Panc1 (cell line): ENCODE measurements at places on chromosomes 2 and 18. TPM values are rescaled to one million over a fixed set of nuclear protein-coding genes. Genes with fewer than 3 reads are reported as not detected.

DNA sequence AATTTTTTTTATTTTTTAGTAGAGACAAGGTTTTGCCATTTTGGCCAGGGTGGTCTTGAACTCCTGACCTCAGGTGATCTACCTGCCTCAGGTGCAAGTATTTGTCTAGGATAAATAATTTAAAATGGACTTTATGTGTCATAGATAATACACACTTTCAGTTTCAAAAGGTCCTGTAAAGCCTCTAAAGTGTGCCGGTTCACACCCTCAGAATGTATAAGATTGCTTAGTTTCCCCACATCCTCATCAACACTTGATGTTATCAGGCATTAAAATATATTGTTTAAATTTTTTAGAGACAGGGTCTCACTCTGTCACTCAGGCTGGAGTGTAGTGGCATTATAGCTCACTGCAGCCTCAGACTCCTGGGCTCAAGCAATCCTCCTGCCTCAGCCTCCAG lies 170.5 kb downstream of the ANKRD44 start:
- no peak for DNase-seq
- no peak overlapping the region for H3K4me3 ChIP-seq
- H3K27me3 ChIP-seq, result no peaks in the 10 kb centered on the region

GRCh38 chr2:222892321-222892720 lies 31.5 kb downstream of the ACSL3 start:
- H3K27ac ChIP-seq, result no peak overlapping the region
- H3K27me3 ChIP-seq, result no peaks in the 10 kb centered on the region
- H3K4me1 ChIP-seq, result peaks cover 5% of the 10 kb centered on the region; the same call in 1 of the 2 replicates
- no peaks in the 10 kb centered on the region for H3K36me3 ChIP-seq
- no peak overlapping the region for H3K4me3 ChIP-seq

- H3K4me1 ChIP-seq, result no peaks in the 10 kb centered on the region
- no peak overlapping the region for H3K4me3 ChIP-seq
- DNase-seq, result no peak
- no peaks in the 10 kb centered on the region for H3K27me3 ChIP-seq
These were observed 471.4 kb downstream of the CMPK2 start for GRCh38 chr2:6394276-6394675.

- H3K27me3 ChIP-seq, result no peaks in the 10 kb centered on the region
- peaks cover 9% of the 10 kb centered on the region for H3K4me1 ChIP-seq
- H3K27ac ChIP-seq, result no peak overlapping the region
- DNase-seq, result no peak
- no peaks in the 10 kb centered on the region for H3K36me3 ChIP-seq
- H3K4me3 ChIP-seq, result no peak overlapping the region
These were observed 8.6 kb downstream of the CCNT2 start for GRCh38 chr2:134927195-134927594.

GRCh38 chr18:74661008-74661407 lies 63.3 kb downstream of the ZNF407 start:
- DNase-seq, result no peak
- H3K36me3 ChIP-seq, result no peaks in the 10 kb centered on the region

DNA sequence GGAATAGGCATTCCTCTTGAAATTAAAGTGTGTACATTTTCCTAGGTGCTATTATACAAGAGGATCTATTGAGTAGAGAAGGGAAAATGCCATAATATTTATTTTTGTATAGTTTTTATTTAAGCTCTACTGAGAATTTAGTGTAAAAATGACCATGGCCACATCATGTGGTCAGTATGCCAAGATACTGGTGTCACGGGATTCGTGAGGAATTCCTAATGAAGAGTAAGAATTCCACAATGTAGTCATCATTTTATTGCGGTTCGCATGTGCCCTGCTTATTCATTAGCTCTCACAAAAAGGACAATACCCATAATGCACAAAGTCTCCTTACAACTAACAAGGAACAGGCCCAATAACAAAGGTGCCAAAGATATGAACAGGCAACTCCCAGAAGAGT lies 39.3 kb upstream of the PARD3B start:
- DNase-seq, result no peak
- no peak overlapping the region for H3K27ac ChIP-seq
- no peaks in the 10 kb centered on the region for H3K4me1 ChIP-seq
- H3K27me3 ChIP-seq, result no peaks in the 10 kb centered on the region
- H3K36me3 ChIP-seq, result no peaks in the 10 kb centered on the region

DNA sequence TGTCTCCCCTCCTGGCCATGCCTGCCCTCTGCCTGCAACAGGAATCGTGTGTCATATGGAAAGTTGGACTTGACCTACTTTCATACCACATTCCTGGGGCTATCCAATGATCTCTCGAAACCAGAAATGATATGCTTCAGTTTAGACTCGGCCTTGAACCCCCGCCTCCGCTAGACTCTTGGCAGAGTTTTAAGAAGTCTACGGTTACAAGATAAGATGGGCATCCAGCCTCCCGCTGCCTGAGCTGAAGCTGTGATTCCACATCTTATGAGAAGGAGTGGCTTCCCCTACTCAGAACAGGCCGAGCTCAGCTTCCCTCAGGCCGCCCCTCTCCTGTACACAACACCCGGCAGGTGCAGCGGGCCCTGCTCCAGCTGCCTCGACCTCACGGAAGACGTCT lies 73.9 kb downstream of the MTCL1 start:
- H3K27me3 ChIP-seq, result no peaks in the 10 kb centered on the region
- no peak for DNase-seq
- no peaks in the 10 kb centered on the region; the same call in 1 of the 2 replicates for H3K4me1 ChIP-seq
- H3K4me3 ChIP-seq, result no peak overlapping the region
- H3K27ac ChIP-seq, result no peak overlapping the region
- H3K36me3 ChIP-seq, result peaks cover 2% of the 10 kb centered on the region

DNA sequence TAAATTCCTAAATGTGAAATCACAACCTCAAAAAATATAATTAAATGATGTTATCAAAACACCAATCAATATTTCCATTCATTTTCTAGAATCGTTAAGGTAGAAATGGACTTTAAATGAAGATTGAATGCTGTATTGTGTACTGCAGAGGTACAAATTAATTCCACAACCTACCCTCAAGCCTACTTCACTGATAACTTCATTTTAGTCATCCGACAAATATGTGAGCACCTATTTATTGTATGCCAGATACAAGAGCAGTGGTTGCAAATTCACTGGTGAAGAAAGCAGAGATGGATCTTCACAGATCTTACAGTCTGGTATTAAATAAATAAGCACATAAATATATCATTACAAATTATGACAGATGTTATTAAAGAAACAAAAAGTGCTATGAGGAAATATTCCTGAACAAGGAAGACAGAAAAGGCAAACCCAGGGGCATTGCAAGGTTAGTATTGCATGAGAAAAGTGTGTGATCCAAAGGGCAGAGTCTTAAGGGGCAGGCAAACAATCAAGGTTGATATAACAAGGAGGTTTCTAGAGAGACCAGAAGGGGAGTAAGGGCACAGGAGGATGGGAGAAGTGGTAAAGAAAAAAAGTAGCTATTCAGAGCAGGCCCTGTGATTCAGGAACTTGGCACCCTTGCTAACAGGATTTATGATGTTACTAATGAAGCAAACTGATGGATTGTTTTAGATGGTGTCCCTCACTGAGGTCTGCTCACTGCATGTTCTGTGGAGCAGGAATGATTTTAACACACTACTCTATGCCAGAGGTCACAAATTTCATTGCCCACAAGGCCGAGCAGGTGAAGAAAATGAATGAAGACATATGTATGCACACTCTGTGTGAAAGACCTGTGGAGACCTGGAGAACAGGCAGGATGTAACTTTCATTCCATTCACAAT lies 128.0 kb upstream of the CCDC150 start:
- no peak overlapping the region for H3K4me3 ChIP-seq
- H3K36me3 ChIP-seq, result no peaks in the 10 kb centered on the region
- DNase-seq, result no peak
- H3K4me1 ChIP-seq, result peaks cover 3% of the 10 kb centered on the region; the same call in 1 of the 2 replicates

GRCh38 chr2:142422041-142422440 lies 291.2 kb upstream of the LRP1B start:
- H3K4me1 ChIP-seq, result no peaks in the 10 kb centered on the region
- DNase-seq, result no peak
- no peak overlapping the region for H3K27ac ChIP-seq
- H3K27me3 ChIP-seq, result no peaks in the 10 kb centered on the region
- H3K4me3 ChIP-seq, result no peak overlapping the region

GRCh38 chr2:205785507-205786260 lies 103.4 kb downstream of the NRP2 start:
- H3K36me3 ChIP-seq, result no peaks in the 10 kb centered on the region
- H3K4me3 ChIP-seq, result no peak overlapping the region
- H3K27me3 ChIP-seq, result peaks cover 14% of the 10 kb centered on the region
- H3K27ac ChIP-seq, result no peak overlapping the region
- DNase-seq, result no peak

GRCh38 chr2:197857476-197858107 lies 53.2 kb downstream of the PLCL1 start:
- no peak for DNase-seq
- peaks cover 8% of the 10 kb centered on the region; the same call in 1 of the 2 replicates for H3K27me3 ChIP-seq
- H3K27ac ChIP-seq, result no peak overlapping the region
- H3K4me3 ChIP-seq, result no peak overlapping the region

DNA sequence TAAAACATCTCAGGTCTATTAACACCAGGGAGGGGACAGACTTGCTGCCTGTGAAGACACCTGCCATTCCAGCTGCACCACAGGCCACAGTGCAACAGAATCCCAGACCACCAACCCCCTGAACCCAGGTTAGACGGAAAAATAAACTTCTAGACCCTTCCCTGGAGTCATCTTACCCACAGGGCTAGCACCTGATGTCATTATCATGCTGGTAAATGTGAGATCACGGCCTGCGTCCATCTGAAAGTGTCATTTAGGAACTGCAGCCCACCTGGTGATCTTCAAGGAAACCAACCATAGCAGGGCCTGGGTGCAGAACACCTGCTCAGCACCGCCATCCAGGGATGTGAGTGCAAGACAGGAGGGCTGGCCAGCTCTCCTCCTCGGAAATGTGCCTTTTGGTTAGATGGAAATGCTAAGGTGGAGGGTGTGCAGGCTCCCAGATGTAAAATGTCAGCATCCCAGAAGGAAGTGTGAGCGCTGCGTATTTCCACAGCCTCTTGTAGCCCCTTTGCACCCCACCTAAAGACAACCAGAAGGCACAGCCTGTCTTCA lies 80.8 kb downstream of the PTGR3 start:
- no peak for DNase-seq
- H3K36me3 ChIP-seq, result no peaks in the 10 kb centered on the region
- no peaks in the 10 kb centered on the region for H3K4me1 ChIP-seq
- no peaks in the 10 kb centered on the region; the same call in 1 of the 2 replicates for H3K27me3 ChIP-seq

DNA sequence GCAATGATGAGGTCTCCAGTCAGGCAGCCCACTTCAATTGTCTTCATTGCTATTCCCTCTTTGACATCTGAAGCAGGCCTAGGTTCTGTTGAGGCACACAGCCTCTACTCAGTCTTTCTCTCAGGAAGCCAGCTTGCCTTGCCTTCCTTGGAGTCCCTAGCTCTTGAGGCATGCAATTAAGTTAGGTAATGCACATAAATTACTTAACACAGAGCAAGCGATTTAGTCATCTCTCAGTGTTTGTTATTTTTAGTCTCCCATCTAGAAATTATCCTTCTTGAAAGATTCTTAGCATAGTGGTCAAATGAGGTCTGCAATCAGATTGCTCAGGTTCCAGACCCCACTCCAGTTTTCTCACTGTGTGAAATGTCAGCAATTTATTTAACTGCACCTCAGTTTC lies 32.0 kb downstream of the SULT1C4 start:
- no peak overlapping the region for H3K4me3 ChIP-seq
- H3K36me3 ChIP-seq, result no peaks in the 10 kb centered on the region
- DNase-seq, result no peak

DNA sequence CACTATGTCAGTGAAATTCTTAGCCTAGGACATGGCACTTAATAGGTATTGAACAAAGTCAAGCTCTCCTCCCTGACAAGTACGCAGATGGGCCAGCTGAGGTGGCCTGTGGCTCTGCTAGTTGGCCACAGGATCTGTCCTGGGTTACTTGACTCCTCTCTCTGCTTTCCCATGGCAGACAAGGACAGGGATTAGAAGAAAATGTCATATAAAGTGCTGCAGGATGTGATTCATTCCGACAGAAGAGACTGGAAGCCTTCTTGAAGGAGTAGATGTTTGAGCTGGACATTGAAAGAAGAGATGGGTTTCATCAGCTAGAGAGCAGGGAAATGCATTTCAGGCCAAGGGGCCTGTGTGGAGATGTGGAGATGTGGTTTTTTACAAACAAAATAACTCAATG lies 46.7 kb downstream of the SMAD7 start:
- no peaks in the 10 kb centered on the region; the same call in 1 of the 2 replicates for H3K36me3 ChIP-seq
- no peak for DNase-seq
- no peak overlapping the region for H3K4me3 ChIP-seq
- no peaks in the 10 kb centered on the region for H3K27me3 ChIP-seq
- H3K4me1 ChIP-seq, result no peaks in the 10 kb centered on the region

DNA sequence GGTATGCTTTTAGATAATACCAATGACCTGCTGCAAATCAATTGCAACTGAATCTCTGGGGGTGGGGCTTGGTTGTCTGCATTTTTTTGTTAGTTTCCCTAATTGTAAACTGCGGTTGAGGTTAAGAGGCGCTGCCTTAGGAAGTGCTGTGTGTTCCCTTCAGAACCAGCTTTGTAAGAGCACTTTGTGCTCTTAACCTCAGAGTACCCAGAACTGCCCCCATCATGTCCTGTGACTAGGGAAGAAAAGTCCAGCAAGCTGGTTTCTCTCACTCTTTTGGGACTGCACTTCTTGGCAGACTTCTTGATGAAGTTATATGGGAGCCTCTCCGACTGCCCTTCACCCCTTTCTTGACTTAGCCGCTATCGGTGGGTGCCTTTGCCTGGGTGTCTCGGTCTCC lies 245.5 kb upstream of the CXCR4 start:
- H3K4me1 ChIP-seq, result no peaks in the 10 kb centered on the region
- H3K27ac ChIP-seq, result no peak overlapping the region

DNA sequence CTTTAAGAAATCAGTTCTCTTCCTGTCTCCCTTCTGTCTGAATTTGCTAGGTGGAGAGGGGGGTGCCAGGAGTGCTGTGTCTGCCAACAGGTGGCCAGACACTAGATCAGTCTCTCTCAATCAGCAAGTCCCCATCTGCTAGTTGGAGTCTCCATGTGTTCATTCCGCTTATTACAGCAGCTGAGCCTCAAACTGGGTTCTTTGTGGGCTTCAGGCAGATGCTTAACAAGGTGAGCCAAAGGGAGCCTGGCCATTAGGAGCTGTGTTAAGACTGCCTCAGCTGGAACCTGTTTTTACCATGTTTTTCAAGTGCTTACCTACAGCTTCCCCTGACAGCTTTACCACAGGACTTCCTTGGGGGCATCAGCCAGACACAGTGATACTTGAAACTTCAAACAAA lies 401.9 kb downstream of the LRP1B start:
- H3K27ac ChIP-seq, result no peak overlapping the region
- no peaks in the 10 kb centered on the region for H3K27me3 ChIP-seq
- DNase-seq, result no peak

GRCh38 chr18:48947560-48947959 lies 3.2 kb downstream of the SMAD7 start:
- H3K27ac ChIP-seq, result peak overlapping the region; percentile 90
- H3K27me3 ChIP-seq, result no peaks in the 10 kb centered on the region
- peak overlapping the region; percentile 81 for H3K4me3 ChIP-seq
- peaks cover 2% of the 10 kb centered on the region; the same call in 1 of the 2 replicates for H3K36me3 ChIP-seq
- no peak for DNase-seq

Gene ASXL3
- 0.74 TPM for total RNA-seq

Gene RBMS1
- 67.0 TPM for total RNA-seq

Gene ITPRIPL1
- 12.2 TPM for total RNA-seq

Gene PPP1R1C
- total RNA-seq, result 2.6 TPM

Gene C18orf54
- total RNA-seq, result 7.5 TPM

Gene RESP18
- total RNA-seq, result not detected

Gene CD207
- total RNA-seq, result not detected
